ENCODE measurements at places on chromosomes 13 and 19.

DNA sequence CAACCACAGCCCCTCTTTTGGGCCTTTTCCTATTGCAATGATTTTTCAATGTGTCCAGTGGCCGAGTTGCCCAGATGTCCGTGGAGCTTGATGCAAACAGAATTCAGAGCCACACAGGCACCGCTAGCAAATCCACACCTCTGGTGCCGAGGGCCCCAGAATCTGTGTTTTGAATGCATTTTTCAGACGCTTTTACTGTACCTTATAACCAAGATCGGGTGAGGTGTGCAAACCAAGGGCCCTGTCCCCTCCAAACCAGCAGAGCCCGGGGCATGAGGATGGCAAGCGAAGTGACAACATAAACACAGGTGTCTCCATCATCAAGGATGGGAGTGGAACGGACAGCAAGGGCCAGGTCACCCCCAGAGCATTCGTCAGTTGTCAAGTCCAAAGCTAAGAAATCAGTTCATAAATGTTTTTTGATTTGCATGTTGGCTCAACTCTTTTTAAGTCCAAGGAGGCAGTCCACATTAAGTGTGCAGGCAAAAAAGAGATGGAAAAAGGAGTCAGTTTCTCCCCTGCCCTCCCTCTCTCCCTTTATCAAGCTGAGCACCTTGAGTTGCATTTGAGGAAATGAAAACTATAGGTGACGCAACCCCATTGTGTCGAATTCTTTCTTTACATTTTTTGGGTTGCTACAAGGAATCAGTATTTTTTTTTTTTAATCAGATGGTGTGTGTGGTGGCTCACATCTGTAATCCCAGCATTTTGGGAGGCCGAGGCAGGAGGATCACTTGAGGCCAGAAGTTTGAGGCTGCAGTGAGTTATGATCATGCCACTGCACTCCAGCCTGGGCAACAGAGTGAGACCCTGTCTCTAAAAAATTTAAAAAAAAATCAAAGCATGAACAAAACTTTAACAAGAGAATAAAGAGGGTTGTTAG, 2.9 kb downstream of the CCDC8 start:
- DNase-seq = no peak

- no peak for DNase-seq
These were observed 314.6 kb downstream of the LIG4 start for GRCh38 chr13:107900775-107901174.

DNA sequence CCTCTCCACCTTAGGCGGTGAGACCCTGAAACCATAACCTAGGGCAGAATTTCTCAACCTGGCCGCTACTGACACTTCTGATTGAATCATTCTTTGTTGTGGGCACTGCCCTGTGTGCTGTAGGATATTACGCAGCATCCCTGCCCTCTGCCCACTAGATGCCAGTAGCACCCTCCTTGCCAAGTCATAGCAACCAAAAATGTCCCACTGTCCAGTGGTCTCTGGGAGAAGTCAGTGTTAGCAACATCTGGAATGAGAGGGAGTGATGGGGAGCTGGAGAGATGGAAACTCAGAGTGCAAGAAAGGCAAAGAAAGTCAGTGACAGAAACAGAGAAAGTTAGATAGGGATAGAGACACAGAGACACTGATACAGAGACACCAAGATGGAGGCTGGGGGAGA, 13.6 kb downstream of the KLK4 start:
- no peak for DNase-seq

- DNase-seq = no peak
These were observed 29.4 kb downstream of the SMIM24 start for GRCh38 chr19:3450796-3451411.

DNA sequence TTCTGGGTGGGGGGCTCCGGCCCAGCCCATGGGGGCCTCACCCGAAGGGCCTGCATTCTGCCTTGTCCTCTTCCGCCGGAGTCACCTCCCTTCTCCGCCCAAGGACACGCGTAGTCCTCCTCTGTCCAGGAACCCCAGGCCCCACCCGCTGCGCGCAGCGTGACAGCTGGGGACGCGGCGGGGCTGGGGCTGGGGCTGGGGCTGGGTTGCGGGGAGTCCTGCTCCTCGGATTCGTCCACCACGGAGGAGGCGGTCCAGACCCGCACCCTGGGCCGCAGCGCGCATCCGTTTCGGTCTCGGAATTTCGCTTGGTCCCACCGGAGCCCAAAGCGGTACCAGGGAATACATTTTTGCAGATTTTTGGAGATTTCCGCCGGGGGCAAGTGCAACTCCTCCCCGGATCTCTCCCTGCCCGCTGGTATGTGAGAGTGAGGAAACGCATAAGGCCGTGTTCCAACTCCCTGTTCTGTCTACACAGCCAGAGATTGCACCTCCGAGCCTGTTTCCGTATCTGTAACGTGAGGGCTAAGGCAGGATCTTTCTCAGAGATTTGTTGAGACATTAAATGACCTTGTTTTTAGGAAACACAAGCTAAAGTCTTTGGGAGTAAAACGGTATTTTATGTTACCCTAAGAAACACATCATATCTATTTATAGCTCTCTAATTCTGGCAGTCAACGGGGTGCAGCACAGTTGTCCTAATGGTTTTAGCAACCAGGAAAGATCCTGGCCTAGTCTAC, at the start of gene COX7A1:
Gene COX7A1, minus strand, starts transcription at position 96 of the 740 bp plus-strand sequence. Its CDS starts 40 bp downstream, at position 56.
- no peak for DNase-seq

DNA sequence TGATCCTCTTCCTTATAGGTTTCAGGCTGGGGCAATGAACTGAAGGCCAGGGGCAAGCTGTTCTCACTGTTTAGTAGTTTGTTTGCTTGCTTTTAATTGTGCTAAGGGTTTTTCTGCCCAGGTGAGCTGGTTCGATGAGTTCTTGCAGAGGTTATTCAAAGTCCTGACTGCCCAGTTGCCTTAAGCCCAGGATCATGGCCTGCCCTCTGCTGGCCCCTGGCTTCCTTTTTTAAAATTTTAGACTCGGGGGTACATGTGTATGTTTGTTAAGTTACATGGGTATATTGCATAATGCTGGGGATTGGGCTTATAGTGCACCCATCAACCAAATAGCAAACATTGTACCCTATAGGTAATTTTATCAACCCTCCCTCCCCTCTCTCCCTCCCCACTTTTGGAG, 65.7 kb downstream of the ZNF536 start:
- no peak for DNase-seq

- DNase-seq = peak; percentile 68
These were observed 536 bp upstream of the AKAP8 start for GRCh38 chr19:15379999-15380647.

- no peak for DNase-seq
These were observed 286.7 kb upstream of the SLITRK6 start for GRCh38 chr13:86085890-86086289.

- no peak for DNase-seq
These were observed 23.6 kb upstream of the POU2F2 start for GRCh38 chr19:42155796-42156195.

DNA sequence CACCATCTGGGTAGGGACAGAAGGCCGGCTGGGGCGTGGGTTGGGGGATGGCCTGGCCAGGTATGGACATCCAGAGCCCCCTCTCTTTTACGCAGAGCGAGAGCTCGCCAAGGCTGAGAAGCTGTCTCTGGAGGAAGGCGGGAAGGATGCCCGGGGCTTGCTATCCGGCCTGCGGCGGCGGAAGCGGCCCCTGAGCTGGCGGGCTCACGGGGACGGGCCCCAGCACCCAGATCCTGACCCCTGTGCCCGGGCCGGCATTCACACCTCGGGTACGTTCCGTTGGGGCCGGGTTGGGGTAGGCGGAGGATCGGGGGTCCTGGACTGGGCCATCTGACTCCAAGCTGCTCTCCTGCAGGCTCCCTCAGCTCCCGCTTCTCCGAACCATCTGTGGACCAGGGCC, 8.7 kb upstream of the SCN1B start:
- DNase-seq = no peak

Data from liver (tissue), 10 donors.